ENCODE measurements at places on chromosomes 2 and 18.

DNA sequence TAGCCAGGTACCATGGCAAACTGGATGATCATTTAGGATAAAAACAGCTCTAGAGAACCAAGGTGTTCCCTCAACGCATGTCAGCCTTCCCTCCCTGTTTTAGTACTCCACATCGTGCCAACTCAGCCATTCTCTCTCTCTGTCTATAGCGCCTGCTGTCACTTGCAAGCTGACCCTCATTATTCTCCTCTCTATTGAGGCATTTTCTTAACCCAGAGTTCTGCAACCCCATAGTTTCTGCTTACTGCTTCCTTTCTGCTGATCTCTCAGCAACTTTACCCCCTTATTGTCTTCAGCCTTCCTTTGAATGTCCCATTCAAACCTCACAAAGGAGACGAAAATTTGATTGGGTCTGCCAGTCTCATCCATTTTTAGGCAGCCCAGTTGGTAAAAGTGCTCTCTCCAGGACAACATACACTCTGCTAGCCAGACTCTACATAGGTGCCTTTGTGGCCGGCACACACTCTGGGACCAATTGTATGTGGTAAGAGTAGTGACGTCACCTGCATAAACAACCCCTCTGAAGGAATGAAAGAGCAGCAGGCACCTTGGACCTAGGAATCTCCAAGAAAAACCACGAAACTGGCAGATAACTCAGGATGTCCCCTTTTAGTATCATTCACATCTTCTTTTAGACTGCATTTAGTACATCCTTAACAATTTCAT is 367.2 kb upstream of the KCNH7 start:
- no peak for DNase-seq

GRCh38 chr2:149490296-149490695 is 97.3 kb downstream of the MMADHC start:
- no peak for DNase-seq

GRCh38 chr2:30661173-30662107 is 145.8 kb downstream of the CAPN13 start:
- no peak for DNase-seq

DNA sequence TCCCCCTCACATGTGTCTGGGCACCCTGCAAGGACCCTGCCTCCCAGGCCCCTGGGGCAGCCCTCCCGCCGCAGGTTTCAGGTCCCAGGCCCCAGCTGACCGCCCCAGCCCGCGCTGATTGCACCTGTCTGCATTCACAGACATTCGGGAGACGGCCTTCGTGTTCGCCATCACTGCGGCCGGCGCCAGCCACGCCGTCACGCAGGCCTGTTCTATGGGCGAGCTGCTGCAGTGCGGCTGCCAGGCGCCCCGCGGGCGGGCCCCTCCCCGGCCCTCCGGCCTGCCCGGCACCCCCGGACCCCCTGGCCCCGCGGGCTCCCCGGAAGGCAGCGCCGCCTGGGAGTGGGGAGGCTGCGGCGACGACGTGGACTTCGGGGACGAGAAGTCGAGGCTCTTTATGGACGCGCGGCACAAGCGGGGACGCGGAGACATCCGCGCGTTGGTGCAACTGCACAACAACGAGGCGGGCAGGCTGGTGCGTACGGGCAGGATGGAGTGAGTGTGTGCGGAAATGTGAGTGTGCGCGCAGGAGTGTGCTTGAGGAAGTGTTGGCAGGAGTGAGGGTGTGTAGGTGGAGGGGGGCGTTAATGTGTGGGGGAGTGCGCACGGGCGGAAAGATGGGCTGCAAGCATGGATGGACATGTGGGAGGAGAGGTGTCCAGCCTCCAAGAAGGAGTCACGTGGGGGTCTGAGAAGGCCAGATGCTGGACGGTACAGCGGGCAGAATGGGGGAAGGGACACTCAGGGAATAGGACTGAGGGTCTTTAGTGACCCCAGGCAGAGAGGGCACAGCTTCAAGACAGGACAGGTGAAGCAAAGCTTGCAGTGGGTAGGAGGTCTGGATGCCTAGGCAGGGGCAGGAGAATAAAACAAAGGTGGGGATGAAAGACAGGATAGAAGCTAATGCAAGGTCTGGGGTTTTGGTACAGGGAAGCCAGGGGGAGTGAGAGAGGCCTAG is 9.0 kb upstream of the WNT10A start:
- no peak for DNase-seq

GRCh38 chr2:47774567-47774966 is 8.4 kb upstream of the MSH6 start:
- no peak for DNase-seq

DNA sequence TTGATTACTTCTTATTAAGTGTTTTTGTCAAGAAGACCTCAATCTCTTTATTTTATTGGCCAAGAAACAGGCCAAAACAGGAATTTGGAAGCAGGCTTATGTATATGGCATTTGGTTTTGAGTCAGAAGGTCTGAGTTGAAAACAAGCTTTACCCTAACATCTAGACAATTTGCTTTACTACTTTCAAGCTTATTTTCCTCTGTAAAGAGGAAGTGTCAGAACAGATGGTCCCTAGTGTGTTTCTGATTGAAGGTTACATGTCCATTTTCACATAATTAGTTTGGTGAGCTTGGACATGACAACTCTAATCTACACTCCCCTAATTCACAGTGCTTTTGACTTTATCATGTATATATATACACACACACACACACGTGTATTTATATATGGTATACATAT is 19.8 kb upstream of the MAP4K4 start:
- DNase-seq: no peak

- no peak for DNase-seq
Measured at GRCh38 chr2:62142054-62142453, 53.9 kb upstream of the B3GNT2 start.

DNA sequence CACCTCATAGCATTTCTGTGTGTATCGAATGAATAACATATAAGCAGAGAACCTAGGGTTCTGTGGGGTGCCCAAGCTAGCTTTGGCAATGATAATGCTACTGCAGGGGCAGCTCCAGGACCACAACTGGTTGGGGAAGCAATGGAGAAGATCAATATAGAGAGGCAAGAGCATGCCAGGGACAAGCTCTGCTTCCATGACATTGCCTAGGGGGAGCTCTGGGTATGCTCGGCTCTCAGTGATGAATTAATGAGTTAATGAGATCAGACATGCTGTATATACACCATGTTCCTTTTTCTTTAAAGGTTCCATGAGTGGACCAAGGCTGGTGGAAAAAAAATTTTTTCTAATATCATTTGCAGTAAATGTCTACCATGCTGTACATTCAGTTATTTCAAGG is 618.4 kb downstream of the BCL11A start:
- DNase-seq: no peak

GRCh38 chr2:65458999-65459398 is 26.6 kb upstream of the SPRED2 start:
- no peak for DNase-seq

GRCh38 chr2:105952131-105952530 is 207.4 kb downstream of the NCK2 start:
- DNase-seq: no peak
